Smooth muscle cell of trachea (primary cell): ENCODE measurements at places on chromosomes 3 and 15. TPM values are rescaled to one million over a fixed set of nuclear protein-coding genes. Genes with fewer than 3 reads are reported as not detected.

Gene UROC1
- total RNA-seq: not detected in 2 replicates

Gene CLDN11
- 211 and 779 TPM in 2 replicates for total RNA-seq

Gene DNAH12
- total RNA-seq: under 0.01 and 0.17 TPM in 2 replicates

Gene SLC24A5
- total RNA-seq: not detected in 2 replicates

Gene P2RY1
- 4.0 and 4.1 TPM in 2 replicates for total RNA-seq

Gene SMCO1
- not detected in 2 replicates for total RNA-seq

Gene GJD2
- total RNA-seq: not detected in 2 replicates

Gene MON1A
- 14.1 and 19.2 TPM in 2 replicates for total RNA-seq

Gene SPG11
- 103 and 126 TPM in 2 replicates for total RNA-seq

Gene CNTN4
- total RNA-seq: under 0.01 TPM in 1 of 2 replicates, not detected in the other

Gene ACP3
- 0.99 and 4.5 TPM in 2 replicates for total RNA-seq

Gene FBXL2
- total RNA-seq: 20.2 and 25.2 TPM in 2 replicates
